ENCODE measurements at places on chromosomes 12 and 14.
A peak's percentile ranks its signal among the peaks of the same experiment; 100 is the strongest.

- DNase-seq: no peak
Observed at GRCh38 chr12:65602610-65603295, 221.5 kb upstream of the HMGA2 start.

GRCh38 chr14:53542732-53543131 is 389.6 kb upstream of the DDHD1 start:
- no peak for DNase-seq

- DNase-seq: no peak
Observed at GRCh38 chr12:83036847-83037246, 350.1 kb downstream of the TMTC2 start.

DNA sequence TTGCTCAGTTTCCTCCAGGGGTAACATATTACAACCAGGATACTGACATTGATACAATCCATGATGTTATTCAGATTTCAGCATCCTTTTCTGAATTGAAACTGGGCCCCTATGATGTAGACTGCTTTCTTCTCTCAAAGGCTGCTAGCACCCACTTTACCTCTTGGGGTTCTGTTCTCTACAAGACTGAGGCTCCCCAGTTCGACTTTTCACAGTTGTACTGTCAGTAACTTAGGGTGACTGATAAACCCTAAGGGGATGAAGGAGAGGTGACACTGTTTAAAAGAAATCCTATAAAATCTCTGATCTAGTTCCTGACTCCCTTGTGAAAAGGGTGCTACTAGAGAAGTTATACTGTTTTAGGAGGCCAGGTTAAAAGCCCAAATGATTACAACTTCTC is 818 bp downstream of the VPS33A start:
- peak; percentile 29 for DNase-seq

- DNase-seq: no peak
Observed at GRCh38 chr14:68797121-68797670, 4.3 kb upstream of the ZFP36L1 start.

DNA sequence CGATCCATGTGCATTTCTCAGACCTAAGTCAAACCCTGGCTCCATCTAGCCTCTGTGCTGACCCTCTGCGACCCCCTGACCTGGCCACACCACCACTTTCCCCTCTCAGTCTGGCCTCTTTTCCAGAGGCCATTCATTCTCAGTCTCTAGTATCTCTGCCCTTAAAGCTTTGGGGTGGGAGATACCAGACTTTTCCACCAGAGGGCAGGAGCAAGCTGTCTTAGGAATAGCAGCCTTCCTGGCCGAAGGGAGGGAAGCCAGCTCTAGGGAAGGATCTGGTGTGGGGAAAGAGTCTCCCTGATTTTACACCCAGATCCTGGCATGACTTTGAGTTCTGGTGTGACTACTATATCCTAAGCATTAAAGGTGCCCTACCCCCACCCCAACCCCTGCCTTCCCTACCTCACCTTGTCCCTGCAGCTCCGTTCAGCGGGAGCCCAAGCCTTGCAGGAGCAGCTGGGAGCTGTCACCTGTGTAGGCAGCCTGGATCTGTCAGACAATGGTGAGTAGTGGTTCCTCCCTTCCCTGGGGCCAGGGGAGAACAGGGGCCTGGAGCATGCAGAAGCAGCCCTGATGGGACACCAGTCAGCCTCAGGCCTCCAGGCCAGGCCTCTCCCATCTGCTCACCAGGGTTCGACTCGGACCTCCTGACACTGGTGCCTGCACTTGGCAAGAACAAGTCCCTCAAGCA is 6.6 kb downstream of the CARMIL3 start:
- peak; percentile 44 for DNase-seq

DNA sequence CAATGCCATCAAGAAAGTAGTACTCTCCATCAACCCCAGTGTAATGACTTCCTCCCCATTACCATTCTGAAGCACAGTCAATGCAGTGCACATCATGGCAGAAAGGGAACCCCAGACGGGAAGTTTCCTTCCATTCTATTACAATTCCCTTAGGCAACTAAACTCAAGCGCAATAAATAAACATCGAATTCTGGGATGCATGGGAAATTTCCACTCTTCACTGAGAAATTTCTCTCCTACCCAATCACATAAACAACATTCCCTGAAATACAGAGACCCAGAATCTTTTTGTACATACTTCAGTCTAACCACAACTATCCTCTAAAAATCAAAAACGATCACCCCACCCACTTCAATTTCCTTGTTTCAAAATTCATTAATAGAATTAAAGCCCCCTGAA is 20.0 kb downstream of the SARNP start:
- DNase-seq: no peak

DNA sequence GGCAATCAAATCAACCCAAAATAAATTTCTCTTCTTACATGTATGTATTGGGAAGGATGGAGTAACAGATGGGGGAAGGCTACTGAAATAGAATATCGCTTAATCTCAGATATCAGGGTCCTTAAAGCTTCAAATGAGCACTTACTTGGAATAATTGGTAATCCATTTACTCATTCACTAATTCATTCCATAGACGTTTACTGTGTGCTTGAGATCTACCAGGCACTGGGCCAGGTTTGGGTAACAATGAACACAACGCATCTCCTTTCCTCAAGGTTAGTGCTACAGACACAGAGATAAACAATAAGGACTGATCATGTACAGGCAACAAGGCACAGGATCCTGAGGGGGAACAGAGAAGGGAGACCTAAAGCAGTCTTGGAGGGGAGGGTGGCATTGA is 54.4 kb upstream of the KRR1 start:
- DNase-seq: no peak

GRCh38 chr14:105201925-105202513 is 20.9 kb upstream of the NUDT14 start:
- DNase-seq: peak; percentile 28

- no peak for DNase-seq
Observed at GRCh38 chr12:46386877-46387629, 14.5 kb upstream of the SLC38A2 start.

DNA sequence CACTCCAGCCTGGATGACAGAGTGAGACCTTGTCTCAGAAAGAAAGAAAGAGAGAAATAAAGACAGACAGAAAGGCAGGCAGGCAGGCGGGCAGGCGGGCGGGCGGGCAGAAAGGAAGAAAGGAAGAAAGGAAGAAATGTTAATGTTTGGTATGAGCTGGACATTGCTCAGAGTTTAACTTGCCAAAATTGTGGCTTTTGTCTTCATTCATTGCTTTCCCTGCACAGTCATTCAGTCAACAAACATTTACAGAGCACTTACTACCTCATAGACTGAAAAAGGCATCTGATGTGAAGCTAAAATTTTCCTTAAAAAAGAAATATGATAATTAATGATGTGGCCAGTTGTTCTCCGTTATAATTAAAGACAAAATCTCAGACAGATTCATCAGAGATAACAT is 247.1 kb downstream of the SPTSSA start:
- DNase-seq: no peak

DNA sequence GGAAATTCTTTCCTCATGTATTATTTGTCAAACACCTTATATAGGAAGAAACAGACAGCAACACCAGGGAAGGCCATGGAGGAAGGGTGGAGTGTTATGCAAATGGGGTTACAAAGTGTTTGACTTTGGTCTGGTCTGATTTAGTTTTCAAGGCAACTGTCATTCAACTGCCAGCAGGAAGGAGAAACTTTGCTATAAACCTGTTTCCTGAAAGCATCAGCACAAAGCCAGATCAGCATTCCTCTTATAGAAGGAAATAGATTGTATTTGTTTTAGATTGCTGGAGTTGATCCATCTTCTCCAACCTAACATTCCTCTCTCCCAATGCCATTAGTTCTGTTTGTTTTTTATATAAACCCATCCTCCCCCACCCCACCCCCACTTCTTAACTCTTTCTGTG is 65.7 kb downstream of the STAB2 start:
- no peak for DNase-seq

GRCh38 chr12:42450248-42450647 is 124.3 kb downstream of the PPHLN1 start:
- DNase-seq: no peak

- DNase-seq: no peak
Observed at GRCh38 chr14:61836184-61836583, 74.0 kb downstream of the SNAPC1 start.

GRCh38 chr12:82910246-82910893 is 223.7 kb downstream of the TMTC2 start:
- no peak for DNase-seq

- no peak for DNase-seq
Observed at GRCh38 chr12:106866426-106867080, 89.2 kb upstream of the TMEM263 start.

GRCh38 chr14:24436355-24437019 is 6.1 kb downstream of the SDR39U1 start:
- no peak for DNase-seq

DNA sequence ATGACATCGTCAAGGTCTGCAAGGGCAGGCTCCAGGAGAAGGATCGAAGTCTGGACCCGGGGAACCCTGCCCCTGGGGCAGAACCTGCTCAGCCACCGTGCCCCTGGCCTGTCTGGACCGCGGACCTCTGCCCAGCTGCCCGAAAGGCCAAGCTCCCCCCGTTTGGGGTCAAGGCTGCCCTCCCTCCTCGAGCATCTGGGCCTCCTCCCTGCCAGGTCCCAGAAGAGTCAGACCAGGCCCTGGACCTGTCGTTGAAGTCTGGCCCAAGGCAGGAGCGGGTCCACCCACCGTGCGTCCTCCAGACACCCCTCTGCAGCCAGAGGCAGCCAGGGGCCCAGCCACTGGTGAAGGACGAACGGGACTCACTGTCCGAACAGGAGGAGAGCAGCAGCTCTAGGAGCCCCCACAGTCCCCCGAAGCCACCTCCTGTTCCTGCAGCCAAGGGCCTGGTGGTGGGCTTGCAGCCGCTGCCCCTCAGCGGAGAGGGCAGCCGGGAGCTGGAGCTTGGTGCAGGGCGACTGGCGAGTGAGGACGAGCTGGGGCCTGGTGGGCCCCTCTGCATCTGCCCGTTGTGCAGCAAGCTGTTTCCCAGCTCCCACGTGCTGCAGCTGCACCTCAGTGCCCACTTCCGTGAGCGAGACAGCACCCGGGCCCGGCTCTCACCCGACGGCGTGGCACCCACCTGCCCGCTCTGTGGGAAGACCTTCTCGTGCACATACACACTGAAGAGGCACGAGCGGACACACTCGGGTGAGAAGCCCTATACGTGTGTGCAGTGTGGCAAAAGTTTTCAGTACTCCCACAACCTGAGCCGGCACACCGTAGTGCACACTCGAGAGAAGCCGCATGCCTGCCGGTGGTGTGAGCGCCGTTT is 856 bp downstream of the ZBTB42 start:
- DNase-seq: no peak

DNA sequence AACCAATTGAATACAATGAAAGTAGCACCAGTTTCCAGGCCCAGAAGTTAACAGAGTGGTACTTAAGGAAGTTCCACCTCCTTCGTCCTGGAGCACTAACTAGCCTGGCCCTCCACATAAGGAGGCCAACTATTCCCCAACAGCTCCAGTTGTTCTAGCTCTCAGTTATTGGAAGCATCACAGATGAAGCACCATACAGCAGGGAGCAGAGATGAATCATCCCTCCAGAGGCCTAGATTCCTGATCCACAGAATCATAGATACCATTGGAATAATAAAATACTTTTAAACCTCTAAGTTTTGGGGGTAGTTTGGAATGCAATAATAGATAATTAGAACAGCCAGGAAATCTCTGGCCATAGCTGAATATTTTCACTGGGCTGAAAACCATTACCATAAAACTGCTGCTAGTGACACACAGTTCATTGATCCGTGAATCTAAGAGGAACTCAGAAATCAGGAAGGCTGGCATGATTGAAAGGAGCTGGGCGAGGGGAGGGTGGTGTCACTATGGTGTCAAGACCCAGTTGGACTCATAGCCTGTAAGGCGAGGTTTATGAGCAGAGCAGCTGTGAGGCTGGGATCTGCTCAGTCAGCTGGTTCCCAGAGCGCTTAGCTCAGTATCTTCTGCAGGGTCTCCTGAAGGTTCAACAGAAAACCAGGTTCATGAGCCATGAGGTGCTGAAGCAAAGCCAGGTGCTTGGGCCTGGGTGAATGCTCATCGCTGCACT is 371.4 kb upstream of the TMTC1 start:
- no peak for DNase-seq

GRCh38 chr12:31488737-31489338 is 102.1 kb downstream of the DENND5B start:
- DNase-seq: no peak

DNA sequence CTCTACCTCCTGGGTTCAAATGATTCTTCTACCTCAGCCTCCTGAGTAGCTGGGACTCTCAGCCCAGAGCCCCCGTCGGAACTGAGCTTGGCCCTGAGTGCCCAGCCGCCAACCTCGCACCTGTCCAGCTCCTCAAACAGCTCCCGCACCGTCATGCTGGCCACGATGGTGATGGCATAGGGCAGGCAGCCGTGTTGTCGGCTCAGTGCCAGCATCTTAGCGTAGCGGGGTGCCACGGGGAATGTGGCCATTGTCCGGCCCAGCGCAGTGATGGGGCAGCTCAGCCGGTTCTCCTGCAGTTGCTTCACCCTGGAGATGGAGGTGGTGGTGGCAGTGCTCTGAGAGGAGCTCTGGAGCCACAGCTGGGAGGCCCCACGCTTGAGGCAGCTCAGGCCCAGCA is 32.4 kb downstream of the DHX37 start:
- no peak for DNase-seq

- no peak for DNase-seq
Observed at GRCh38 chr14:105918496-105919262, 392.3 kb downstream of the TMEM121 start.

DNA sequence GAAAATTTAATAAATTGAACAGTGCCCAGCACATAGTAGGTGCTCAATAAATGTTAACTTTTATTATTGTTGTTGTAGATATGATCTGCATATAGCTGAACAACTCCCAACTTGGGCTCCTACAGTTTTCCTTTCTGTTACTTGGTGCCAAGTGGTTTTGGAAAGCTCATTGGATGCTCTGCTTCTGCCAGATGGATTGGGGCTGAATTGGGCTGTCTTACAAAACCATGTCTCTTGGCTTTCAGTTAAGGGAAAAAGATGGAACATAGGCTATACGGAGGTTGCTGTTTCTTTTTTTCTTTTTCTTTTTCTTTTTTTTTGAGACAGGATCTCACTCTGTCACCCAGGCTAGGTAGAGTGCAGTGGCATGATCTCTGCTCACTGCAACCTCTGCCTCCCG is 140.7 kb upstream of the PWP1 start:
- DNase-seq: no peak

DNA sequence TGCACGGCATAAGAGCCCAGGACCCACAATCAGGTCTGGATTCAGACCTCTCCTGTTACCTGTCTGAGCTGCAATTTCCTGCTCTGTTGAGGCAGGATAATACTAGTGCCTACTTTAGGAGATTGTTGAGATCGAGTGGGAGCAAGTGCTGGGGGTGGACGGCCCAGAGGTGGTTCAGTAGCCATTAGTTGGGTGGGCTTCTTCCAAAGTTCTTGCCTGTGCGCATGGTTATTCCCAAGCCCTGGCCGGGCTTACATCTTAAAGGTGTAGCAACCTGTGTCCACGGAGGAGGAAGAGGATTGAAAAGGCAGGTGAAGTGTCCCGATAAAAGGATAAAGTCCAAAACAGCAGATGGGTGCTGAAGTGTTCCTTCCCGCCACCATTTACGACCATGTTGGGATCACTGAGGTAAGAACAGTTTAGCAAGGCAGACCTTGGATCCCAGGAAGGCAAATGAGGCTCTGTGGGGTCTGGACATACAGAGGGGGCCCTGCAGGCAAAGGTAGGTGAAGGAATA is 33.8 kb downstream of the ACACB start:
- DNase-seq: no peak

- no peak for DNase-seq
Observed at GRCh38 chr14:34060651-34060999, 109.8 kb upstream of the EGLN3 start.
